Naive thymus-derived CD8-positive, alpha-beta T cell (primary cell): ENCODE measurements at places on chromosomes 7 and 10.

- DNase-seq: no peak
Measured at GRCh38 chr7:44636926-44637325, 30.5 kb downstream of the OGDH start.

GRCh38 chr10:112241651-112242341 lies 41.4 kb upstream of the TECTB start:
- no peak for DNase-seq

DNA sequence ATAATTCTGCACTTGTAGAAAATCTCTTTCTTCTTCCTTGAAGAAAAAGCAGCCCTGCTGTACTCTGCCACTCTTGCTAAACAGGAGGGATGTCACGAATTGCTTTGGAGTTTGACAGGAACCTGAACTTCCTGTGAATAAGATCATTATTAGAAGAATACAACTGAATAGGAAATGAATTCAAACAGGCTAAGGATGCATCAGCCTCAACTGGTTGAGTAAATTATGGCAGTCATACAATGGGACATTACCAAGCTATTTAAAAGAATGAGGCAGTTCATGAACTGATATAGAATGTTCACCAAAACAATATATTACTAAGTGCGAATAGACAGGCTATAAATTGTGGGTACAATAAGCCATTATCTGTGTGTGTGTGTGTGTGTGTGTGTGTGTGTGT lies 97.1 kb upstream of the DOCK1 start:
- DNase-seq: no peak

DNA sequence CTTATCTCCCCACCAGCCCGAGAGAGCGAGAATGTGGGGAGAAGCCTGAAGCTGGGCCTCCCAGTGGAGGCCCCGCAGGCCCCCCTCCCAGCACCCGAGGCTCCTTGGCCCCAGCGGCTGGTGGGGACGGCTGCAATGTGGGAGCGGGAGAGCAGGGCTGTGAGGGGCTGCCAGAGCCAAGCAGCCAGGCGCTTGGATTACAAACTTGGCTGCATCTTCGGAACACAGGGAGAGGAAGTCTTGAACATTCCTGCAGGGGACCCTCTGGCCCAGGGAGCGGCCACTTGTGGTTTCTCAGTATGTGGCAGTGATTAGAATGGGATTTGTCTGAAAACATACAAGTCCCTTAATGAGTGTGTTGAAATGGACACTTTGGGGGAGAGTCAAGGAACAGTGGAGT lies 23.2 kb downstream of the ELN start:
- no peak for DNase-seq

DNA sequence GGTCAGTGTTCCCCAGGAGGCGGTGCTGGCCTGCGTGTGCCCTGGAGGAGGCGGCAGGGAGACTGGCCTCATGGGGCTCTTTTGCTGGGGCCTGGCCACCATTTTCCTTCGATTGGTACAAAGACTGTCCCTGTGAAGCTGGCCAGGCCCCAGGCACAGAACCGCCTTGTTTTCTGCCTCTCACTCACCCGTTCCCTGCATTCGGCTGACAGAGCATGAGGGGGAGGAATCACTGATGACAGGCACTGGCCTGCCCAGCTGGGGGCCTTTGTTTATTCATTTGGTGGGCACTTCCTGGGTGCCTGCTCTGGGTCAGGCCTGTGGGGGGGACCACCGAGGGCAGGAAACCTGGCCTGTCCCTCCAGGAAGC lies 139.2 kb downstream of the FAM53B start:
- no peak for DNase-seq

GRCh38 chr7:91435381-91436059 lies 171.3 kb downstream of the FZD1 start:
- DNase-seq: no peak
